ENCODE measurements at places on chromosomes 3 and 15. TPM values are rescaled to one million over a fixed set of nuclear protein-coding genes. Genes with fewer than 3 reads are reported as not detected.

- peak overlapping the region; percentile 87 for H3K27ac ChIP-seq
- H3K36me3 ChIP-seq = no peaks in the 10 kb centered on the region
- DNase-seq = peak; percentile 69
- H3K27me3 ChIP-seq = peaks cover 6% of the 10 kb centered on the region
- H3K4me3 ChIP-seq = peak overlapping the region; percentile 0
Observed at GRCh38 chr3:151135541-151136337, 50.3 kb downstream of the MED12L start.

DNA sequence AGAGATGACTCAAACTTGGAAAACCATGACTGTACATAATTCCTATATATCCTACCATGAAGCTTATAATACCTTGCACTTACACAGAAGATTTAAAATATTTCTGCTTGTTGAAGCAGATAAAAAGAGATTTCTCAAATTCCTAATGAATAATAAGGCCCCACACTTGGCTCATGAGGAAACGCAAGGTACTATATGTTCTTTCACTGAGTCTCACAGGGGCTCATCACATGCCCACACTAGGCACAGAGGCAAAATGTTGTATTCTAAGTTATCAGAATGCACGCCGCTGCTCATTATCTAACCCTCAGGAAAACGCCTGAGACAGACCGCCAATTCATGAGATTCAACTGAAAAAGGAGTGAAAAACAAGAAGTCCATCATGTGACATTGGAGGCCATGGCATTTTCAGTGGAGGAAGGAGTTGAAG, 5.6 kb downstream of the MYO1E start:
- DNase-seq = no peak
- peaks cover 47% of the 10 kb centered on the region for H3K27me3 ChIP-seq
- peaks cover 5% of the 10 kb centered on the region for H3K36me3 ChIP-seq
- no peak overlapping the region for H3K4me3 ChIP-seq
- peaks cover 16% of the 10 kb centered on the region for H3K4me1 ChIP-seq
- no peak overlapping the region for H3K27ac ChIP-seq

DNA sequence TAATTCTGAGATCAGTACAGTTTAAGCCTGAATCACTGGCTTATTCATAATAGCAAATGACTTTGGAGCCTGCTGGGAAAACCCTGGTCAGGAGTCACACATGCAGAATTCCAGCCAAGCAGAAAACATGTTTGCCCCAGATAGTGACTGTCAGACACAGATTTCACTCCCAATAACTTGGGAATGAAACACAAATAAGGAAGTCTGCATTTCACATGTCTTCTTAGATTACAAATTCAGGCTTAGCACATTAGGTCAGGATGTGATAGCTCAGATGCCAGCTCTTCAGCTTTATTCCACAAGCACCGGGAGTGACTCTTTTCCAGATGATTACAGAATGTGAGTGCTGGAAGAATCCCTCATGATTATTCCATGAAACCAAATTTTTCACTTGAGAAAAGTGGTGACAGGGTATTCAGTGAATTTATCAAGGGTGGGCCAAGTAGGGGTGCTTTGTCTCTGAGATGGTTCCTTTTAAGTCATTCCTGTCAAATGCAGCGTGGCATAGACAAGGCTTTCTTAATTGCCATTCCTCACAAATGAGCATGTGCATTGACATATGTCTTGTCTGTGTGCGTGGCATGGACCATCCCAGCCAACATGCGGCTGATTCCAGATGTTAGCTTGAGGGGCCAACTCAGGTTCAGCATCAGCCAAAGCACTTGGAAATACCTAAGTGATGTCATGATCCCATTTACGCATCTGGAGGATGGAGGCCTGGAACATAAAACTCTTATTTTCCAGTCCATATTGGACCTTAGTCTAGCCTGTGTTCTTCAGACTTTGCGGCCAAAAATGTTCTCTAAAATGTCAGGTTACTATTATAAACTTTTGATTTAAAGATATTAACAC, 191.0 kb downstream of the EPHB1 start:
- no peak overlapping the region for H3K27ac ChIP-seq
- H3K27me3 ChIP-seq = no peaks in the 10 kb centered on the region
- H3K4me1 ChIP-seq = no peaks in the 10 kb centered on the region

DNA sequence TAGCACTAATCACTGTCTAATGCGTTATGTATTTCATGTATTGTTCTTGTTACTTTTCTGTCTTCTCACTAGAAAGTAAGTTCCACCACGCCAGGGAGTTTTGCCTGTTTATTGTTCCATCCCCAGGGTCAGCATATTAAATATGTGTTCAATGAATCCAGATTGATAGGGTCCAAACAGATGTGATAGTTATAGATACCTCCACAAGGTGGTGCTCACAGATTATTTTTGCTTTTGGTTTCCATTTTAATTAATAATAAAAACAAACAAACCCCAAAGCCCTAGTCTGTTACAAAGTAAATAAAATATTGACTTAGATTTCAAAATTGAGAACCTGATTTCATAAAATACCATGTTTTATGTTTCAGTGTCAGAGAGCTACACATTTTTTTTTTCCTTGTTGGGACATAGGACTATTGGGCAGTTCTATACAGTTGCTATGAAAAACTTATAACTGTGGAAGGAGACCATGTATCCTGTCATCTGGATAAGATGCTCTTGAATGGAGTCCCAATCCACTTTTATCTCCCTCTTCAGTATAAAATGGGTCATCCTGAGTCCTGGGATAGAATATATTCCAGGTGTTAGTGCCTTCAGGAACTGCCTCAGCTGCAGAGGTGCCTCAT, 12.4 kb downstream of the OTOL1 start:
- no peak overlapping the region for H3K4me3 ChIP-seq
- H3K4me1 ChIP-seq = no peaks in the 10 kb centered on the region
- no peak for DNase-seq
- no peaks in the 10 kb centered on the region for H3K36me3 ChIP-seq
- H3K27ac ChIP-seq = no peak overlapping the region

DNA sequence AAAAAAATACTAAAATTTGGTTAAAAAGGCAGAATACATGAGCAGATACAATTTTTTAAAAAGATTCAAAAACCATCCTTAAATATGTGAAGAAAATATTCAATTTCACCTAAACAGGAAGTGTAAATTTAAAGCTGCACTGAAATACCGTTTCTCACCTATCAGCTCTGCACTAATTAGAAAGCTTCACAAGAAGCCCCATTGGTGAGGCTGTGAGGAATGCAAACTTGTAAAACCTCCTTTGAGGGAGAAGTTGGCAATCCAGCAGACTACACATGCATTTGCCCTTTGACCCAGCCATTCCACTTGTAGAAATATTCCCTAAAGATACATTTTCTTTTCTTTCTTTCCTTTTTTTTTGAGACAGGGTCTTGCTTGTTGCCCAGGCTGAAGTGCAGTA, 18.8 kb downstream of the BLM start:
- H3K4me3 ChIP-seq = no peak overlapping the region
- peaks cover 39% of the 10 kb centered on the region for H3K4me1 ChIP-seq
- no peak for DNase-seq
- H3K27me3 ChIP-seq = no peaks in the 10 kb centered on the region
- peaks cover 65% of the 10 kb centered on the region for H3K36me3 ChIP-seq

DNA sequence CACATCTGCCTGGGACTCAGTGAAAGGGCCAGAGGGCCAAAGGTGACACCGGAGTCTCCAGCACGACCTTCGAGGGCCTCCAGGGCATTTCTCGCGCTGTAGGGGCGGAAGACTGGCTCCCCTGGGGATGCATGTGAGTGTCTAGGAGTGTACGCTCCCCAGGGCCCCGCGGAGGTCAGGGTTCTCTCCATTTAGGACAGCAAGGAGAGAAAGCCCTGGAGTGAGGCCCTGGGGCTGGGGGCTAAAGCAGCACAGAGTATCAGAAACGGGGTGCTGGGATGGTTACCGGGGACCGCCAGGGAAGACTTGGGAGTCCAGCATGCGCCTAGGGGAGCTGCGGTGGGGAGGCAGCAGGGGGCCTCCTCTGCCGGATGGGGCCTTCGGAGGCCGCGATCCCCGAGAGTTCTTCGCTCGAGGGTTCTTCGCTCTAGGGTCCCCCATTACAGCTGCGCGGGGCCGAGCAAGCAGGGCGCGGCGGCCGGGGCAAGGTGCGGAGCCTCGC, 595 bp upstream of the APBA2 start:
- peaks cover 6% of the 10 kb centered on the region for H3K36me3 ChIP-seq
- no peak for DNase-seq
- peaks cover 18% of the 10 kb centered on the region for H3K27me3 ChIP-seq
- H3K27ac ChIP-seq = no peak overlapping the region
- peaks cover 28% of the 10 kb centered on the region for H3K4me1 ChIP-seq

- H3K27ac ChIP-seq = no peak overlapping the region
- DNase-seq = peak; percentile 63
- no peaks in the 10 kb centered on the region for H3K36me3 ChIP-seq
Observed at GRCh38 chr15:42133886-42134502, 22.4 kb downstream of the PLA2G4F start.

GRCh38 chr3:175956964-175957363, 1097.8 kb downstream of the NAALADL2 start:
- no peak for DNase-seq
- no peak overlapping the region for H3K4me3 ChIP-seq
- H3K4me1 ChIP-seq = no peaks in the 10 kb centered on the region
- no peaks in the 10 kb centered on the region for H3K36me3 ChIP-seq
- H3K27ac ChIP-seq = no peak overlapping the region

- H3K4me1 ChIP-seq = peaks cover 71% of the 10 kb centered on the region
- H3K4me3 ChIP-seq = no peak overlapping the region
- H3K36me3 ChIP-seq = no peaks in the 10 kb centered on the region
- H3K27me3 ChIP-seq = no peaks in the 10 kb centered on the region
- H3K27ac ChIP-seq = no peak overlapping the region
Observed at GRCh38 chr3:5020242-5020722, 41.0 kb downstream of the BHLHE40 start.

GRCh38 chr3:16277471-16277870, 12.5 kb downstream of the OXNAD1 start:
- no peak for DNase-seq
- peaks cover 3% of the 10 kb centered on the region for H3K4me1 ChIP-seq
- H3K4me3 ChIP-seq = no peak overlapping the region
- no peak overlapping the region for H3K27ac ChIP-seq

GRCh38 chr15:78065973-78066946, 11.3 kb downstream of the TBC1D2B start:
- H3K36me3 ChIP-seq = peaks cover 10% of the 10 kb centered on the region
- peaks cover 11% of the 10 kb centered on the region for H3K4me1 ChIP-seq
- peak overlapping the region; percentile 45 for H3K4me3 ChIP-seq
- H3K27ac ChIP-seq = no peak overlapping the region
- DNase-seq = no peak
- no peaks in the 10 kb centered on the region for H3K27me3 ChIP-seq

- H3K27ac ChIP-seq = no peak overlapping the region
- no peaks in the 10 kb centered on the region for H3K4me1 ChIP-seq
- H3K27me3 ChIP-seq = no peaks in the 10 kb centered on the region
- no peaks in the 10 kb centered on the region for H3K36me3 ChIP-seq
- H3K4me3 ChIP-seq = no peak overlapping the region
Observed at GRCh38 chr3:176737480-176738110, 459.7 kb downstream of the TBL1XR1 start.

DNA sequence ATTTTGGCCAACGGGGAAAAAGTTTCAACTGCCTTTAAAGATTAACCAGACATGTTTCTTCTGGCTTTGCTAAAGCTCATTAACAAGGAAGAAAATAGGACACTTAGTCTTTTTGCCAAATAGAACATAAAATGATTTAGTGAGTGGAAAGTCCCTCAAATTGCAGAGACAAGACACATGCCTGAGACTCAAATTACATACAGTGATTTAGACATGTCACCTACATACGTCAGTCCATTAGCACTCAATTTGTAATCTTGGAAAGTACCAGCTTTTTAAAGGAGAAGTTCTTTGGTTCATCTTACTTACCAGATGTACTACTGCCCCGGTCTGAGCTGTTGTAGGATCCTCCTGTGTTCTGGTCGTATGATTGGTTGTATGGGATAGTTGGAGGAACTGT, 1134.2 kb downstream of the ROBO1 start:
- no peak overlapping the region for H3K4me3 ChIP-seq
- no peaks in the 10 kb centered on the region for H3K4me1 ChIP-seq
- no peak overlapping the region for H3K27ac ChIP-seq
- no peaks in the 10 kb centered on the region for H3K36me3 ChIP-seq
- DNase-seq = no peak
- no peaks in the 10 kb centered on the region for H3K27me3 ChIP-seq

GRCh38 chr3:159804726-159805410, 183.8 kb upstream of the IL12A start:
- no peak overlapping the region for H3K27ac ChIP-seq
- H3K4me3 ChIP-seq = no peak overlapping the region
- peak; percentile 47 for DNase-seq
- H3K4me1 ChIP-seq = no peaks in the 10 kb centered on the region

GRCh38 chr15:76470691-76471090, 134.1 kb downstream of the ISL2 start:
- peaks cover 29% of the 10 kb centered on the region for H3K36me3 ChIP-seq
- DNase-seq = no peak
- no peak overlapping the region for H3K27ac ChIP-seq
- no peaks in the 10 kb centered on the region for H3K27me3 ChIP-seq
- H3K4me3 ChIP-seq = no peak overlapping the region
- peaks cover 4% of the 10 kb centered on the region for H3K4me1 ChIP-seq

DNA sequence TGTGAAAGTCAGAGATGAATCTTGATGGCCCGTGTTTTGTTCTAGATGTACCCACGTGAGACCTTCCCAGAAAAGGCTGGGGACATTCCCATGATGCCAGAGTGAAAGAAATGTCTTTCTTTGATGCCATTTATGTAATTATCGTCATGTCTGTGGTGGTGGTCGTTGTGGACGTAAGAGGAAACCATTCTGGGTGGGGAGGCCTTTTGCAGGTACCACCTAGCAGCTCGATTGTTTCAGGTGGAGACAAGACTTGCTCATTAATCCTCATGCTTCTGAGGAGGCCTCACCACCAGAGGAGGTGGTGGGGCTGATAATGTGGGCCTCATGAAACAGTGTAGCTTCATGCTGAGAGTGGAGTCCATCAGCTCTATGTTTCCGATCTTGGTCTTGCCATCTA, 58.1 kb upstream of the USP3 start:
- H3K36me3 ChIP-seq = no peaks in the 10 kb centered on the region
- H3K4me1 ChIP-seq = peaks cover 17% of the 10 kb centered on the region
- peaks cover 6% of the 10 kb centered on the region for H3K27me3 ChIP-seq
- DNase-seq = no peak
- no peak overlapping the region for H3K4me3 ChIP-seq
- H3K27ac ChIP-seq = no peak overlapping the region

P4HTM gene
- total RNA-seq = 45.3 TPM

NTRK3 gene
- not detected for total RNA-seq

RARRES1 gene
- not detected for total RNA-seq

MYL3 gene
- not detected for total RNA-seq

SCAMP5 gene
- 2.0 TPM for total RNA-seq

AGBL1 gene
- not detected for total RNA-seq

XIRP1 gene
- total RNA-seq = not detected

TEX55 gene
- total RNA-seq = not detected

TUSC2 gene
- total RNA-seq = 16.1 TPM

QTRT2 gene
- total RNA-seq = 38.3 TPM

STRC gene
- total RNA-seq = 0.20 TPM

FEZF2 gene
- total RNA-seq = not detected

DPP8 gene
- total RNA-seq = 45.4 TPM
